ENCODE measurements at places on chromosomes 5 and 9.
A peak's percentile ranks its signal among the peaks of the same experiment; 100 is the strongest.

- peak; percentile 1 for DNase-seq
Measured at GRCh38 chr5:159864885-159865691, 51.2 kb upstream of the ADRA1B start.

DNA sequence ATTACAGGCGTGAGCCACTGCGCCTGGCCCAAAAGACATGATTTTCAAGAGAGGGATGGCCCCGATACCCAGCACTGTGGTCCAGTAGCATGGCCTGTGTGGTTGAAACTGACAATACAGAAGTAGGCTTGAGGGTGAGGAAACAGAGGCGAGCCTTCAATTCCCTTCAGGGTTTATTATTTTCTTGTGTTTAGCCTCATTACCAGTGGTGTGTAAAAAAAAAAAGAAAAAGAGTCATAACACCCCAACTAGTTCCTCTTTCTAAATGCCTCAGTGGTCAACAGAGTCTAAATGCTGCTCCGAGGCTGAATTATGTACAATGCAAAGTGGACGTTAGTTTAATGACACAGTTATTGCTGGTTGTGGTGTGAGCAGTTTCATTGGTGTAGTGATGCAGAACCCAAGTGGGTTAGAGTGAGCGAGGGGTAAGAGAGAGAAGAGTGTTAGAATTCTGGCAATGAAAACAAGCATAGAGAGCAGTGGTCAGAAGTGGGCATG, 58.8 kb downstream of the SNX30 start:
- no peak for DNase-seq

- no peak for DNase-seq
Measured at GRCh38 chr5:73558950-73559349, 6.5 kb downstream of the ANKRA2 start.

DNA sequence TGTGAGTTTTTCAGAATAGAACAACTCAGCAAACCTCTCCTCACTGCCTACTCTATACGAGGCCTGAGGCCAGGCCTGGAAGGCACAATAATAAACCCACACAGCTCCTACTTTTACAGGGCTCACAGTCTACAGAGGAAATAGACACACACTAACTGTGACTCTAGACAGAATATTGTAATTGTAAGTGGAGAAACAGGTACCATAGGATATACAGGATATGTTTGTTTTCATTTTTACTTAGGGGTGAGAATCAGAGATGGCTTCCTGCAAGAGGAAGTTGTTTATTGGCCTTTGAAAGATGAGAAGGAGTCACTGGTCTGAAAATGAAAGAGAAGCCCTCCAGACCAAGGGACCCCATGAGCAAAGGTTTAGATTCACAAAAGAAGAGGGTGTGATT, 35.8 kb upstream of the TGFBR1 start:
- no peak for DNase-seq

DNA sequence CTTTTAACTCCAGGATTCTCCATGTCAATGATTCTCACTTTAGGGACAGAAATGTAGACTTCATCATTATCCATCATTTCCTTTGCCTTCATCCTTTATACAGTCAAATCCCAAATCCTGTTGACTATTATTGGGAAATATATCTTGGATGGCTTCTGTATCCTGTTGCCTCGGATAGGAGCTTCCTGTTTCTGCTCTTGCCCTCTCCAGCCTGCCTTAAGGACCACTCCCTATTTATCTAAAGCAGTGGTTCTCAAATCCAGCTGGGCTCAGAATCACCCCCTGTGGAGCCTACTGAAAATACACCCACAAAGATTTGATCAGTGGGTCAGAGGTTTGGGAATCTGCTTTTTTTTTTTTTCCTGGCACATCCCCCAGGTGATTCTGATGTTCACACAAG, 8.5 kb downstream of the AFAP1L1 start:
- no peak for DNase-seq

GRCh38 chr5:150082374-150082773, 4.0 kb downstream of the CSF1R start:
- no peak for DNase-seq

GRCh38 chr5:109961751-109962150, 272.0 kb downstream of the MAN2A1 start:
- DNase-seq = no peak

GRCh38 chr5:160844177-160844576, 7.8 kb downstream of the ATP10B start:
- DNase-seq = no peak

DNA sequence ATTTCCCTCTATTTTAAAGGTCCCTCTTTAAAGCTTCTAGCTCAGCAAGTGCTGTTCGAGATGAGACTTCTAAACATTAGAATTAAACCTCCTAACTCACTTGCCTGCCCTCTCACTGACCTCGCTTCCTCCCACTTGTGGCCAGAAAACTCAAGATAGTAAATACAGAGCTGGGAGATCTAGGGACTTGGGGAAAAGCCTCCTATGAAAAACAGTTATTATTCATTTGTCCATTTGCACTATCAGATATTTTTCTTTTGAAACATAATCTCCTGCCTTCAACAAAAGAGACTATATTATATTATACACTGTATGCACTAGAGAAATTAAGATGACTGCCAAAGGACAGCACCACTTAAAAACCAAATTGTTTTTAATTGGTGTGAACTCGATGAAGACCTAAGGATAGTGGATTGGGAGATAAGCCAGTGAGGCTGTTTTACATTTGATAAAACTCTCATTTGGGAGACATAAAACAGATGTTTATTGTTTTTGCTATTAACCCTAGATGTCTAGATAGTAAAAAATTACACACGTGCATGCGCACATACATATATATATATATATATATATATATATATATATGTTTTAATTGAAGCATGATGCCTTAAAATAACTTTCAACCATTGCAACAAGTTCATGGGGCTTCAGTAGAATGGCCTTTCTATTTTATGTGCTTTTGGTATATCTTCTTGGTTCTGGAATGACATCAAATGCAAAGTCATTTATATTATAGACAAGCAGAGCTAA, 229.4 kb downstream of the ADAMTSL1 start:
- DNase-seq = no peak

DNA sequence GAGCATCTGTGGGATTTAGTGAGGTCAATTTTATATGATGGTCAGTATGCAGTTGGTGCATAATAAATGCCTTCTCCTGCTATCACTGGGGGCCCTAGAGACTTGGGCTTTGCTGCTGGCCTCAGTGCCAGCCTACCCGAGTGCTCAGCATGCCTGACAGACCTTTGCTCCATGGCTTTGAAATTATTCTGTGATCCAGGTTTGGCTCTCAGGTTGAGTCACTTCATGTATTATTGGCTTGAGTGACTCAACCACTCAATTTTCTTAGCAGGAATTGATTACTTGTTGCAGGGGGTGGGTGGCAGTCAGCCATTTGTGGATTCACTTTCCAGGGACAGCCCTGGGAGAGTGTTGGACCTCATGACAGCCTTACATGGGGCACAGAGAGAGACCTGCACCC, 13.5 kb downstream of the SLC25A48 start:
- DNase-seq = no peak

GRCh38 chr5:120239086-120239485, 225.0 kb upstream of the PRR16 start:
- no peak for DNase-seq

GRCh38 chr5:132271251-132272246, 14.1 kb downstream of the PDLIM4 start:
- DNase-seq = peak; percentile 3

DNA sequence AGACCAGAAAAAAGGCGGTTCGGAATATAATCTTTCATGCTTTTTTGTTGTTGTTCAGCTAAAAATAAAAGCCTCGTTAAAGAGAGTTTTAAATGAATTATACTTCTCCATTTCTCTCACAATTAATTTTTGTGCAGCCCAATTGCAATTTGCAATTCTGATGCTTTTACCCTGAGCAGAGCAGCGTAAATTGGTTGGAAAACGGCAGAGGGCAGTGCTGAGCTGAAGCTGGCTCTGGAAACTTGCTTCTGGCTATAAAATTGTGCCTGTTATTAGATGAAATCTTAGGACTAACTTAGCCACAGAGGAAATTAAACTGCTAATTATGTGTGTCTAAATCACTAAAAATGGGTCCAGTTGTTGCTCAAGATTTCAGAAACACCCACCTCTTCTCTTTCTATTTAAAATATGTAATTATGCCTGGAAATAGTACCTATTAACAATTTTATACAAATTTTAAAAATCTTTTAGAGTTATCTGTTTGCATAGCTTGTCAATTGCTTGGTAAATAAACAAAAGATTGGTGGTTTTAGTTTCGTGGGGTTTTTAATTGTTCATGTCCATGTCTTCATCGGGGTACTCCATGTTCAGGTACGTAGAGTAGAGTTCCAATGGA, 441.8 kb upstream of the TLE4 start:
- peak; percentile 1 for DNase-seq

DNA sequence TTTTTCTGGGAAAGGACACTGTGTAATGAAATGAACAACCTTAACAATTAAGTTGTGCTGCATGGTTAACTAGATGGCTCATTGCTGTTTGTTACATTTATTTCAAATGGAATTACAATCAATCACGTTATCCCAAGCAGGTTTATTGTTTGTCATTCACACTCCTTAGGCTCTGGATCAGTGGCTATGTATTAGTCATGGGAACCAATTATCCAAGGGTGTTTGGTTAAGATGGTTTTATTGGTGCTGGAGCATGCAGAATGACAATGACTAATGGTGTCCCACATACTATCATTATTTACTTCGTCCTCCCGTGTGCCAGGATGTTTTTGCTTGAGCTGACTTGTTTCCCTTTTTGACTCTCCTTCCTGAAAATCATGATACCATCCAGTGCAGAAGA, 10.6 kb upstream of the TRPC7 start:
- DNase-seq = no peak

DNA sequence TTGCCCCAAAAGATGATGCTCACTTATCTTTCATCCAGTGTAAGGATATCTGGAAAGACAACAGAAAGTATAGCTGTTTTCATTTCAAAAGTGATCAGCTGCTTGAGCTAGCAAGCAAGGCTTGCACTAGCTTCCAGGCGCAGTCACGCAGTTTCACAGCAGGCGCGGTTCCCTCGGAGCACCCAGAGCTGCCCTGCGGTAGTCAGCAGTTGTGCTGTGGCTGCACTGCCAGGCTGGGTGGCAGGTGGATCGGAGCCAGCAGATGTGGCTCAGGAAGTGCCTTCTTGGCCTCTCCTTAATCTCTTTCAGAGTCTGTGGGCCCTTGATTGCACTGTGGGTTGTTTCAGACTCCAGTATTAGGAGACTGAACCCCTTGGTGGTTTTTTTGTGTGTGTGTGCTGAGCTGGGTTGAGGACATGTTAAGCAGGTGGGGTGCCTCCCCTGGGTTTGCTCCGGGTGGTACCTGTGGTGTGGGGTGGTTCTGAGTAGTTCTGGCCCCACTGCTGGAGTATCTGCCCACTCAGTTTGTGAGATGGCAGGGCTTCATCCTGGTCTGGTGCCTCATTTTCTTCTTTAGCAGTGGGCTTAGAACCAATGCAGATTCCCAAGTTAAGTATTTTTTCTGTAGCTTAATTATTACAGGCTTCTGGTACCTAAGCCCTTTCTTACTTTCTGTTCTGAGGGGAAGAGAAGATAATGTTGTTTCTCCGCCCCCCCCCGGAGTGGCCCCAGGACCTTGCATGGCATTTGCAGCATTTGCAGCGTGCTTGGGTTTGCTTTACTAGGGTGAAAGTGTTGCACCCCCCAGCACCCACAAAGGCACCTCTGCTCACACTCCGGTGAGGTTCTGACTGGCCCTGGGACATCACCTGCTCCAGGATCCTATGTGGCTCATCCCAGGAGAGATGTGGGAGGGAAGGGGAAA, 16.4 kb downstream of the TENT4A start:
- DNase-seq = peak; percentile 46

GRCh38 chr9:96621618-96622017, 2.0 kb upstream of the CDC14B start:
- DNase-seq = no peak

DNA sequence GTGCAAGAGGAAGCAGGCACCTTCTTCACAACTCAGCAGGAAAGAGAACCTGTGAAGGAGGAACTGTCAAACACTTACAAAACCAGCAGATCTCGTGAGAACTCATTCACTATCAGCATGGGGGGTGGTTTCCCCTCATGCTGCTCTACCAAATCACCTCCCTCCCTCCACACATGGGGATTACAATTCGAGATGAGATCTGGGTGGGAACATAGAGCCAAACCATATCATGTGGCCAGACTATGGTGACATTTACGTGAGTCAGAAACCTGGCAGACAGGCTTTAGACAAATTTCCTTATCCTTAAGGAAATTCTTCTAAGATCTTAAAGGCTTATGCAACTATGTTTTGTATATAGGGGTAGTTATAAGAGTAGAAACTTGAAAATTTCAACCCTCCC, 8.7 kb upstream of the AOPEP start:
- no peak for DNase-seq

DNA sequence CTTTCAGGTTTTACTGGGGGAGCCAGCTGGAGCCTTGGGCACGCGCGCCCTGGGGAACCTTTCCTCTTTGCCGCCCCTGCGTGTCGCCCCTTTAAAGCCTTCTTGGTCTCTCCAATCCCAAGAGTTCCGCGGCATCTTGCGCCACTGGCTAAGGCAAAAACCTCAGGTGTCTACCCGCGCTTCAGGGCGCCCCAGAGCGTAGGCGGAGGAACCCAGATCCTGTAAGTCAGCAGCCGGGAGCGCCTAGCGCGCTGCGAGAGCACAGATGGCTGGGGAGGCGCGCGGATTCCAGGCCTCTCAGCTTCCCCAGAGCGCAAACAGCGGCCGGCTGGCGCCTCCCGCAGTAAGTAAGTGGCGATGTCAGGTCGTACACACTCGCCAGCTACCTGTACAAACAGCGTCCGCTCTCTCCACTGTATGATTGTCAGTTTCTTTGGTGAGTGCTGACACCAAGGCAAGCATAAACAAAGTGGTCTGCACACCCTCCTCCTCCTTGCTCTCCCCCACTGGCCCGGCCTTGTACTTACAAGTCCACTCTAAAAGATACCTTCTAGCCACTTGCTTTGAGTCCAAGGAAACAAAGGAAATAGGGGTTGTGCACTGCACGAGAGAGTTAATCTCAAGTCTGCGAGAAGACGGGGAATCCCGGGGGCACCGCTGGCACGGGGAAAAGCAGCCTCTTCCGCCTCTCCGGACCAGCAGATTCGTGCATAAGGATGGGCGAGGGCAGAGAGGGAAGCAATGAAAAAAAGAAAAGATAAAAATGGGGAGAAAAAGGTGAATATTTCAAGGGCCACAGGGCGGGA, 2.9 kb downstream of the HTR1A start:
- DNase-seq = no peak

GRCh38 chr9:135732569-135733257, 30.7 kb downstream of the KCNT1 start:
- DNase-seq = no peak

GRCh38 chr9:73176450-73176875, 24.8 kb downstream of the ANXA1 start:
- no peak for DNase-seq
